ENCODE measurements at places on chromosomes 12 and 14.

DNA sequence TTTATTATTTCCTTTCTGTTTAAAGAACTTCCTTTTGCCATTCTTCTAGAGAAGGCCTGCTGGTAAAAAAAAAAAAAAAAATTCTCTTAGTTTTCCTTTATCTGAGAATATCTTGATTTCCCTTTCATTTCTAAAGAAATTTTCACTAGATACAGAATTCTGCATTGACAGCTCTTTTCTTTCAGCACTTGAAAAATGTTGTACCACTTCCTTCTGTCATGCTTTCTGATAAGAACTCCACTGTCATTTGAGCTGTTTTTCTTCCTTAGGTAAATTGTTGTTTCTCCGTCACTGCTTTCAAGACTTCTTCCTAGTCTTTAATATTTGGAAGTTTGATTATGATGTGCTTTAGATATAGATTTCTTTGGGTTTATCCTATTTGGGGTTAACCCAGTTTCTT, 113.6 kb upstream of the BTG1 start:
- no peak for DNase-seq

DNA sequence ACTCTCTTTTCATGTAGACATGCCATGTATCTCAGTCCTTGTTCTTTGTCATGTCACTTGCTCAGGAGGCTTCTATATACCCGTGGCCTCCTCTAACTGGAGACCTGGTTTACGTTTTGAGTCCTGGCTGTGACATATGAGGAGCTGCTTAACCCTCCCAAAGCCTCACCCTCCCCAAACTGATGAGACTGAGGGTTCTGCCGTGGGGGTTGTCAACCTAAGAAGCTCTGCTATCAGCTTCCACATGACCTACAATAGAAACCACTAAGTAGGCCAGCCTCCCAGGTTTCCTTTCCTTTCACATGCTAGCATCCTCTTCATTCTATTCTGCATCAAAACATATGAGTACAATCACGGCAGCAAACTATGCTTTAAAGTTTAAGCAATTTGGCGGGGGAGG, 76.8 kb upstream of the WSCD2 start:
- no peak for DNase-seq

GRCh38 chr12:89575374-89575773, 49.5 kb upstream of the POC1B start:
- no peak for DNase-seq

DNA sequence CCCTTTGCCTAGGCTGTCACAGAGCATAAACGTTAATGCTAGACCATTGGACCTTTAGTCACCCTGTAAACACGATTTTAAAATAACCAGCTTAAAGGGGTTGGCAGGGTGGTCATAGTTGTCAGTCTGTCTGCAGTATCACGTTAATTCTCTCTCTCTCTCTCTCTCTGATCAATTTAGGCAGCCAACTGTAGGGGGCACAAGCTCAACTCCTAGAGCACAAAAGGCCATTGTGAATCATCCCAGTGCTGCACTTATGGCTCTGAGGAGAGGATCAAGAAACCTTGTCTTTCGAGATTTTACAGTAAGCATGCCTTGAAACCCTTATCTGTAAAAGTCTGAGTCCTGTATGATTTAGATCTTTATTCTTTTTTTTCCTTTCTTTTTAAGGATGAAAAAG, 97.1 kb downstream of the SCAF11 start:
- no peak for DNase-seq

DNA sequence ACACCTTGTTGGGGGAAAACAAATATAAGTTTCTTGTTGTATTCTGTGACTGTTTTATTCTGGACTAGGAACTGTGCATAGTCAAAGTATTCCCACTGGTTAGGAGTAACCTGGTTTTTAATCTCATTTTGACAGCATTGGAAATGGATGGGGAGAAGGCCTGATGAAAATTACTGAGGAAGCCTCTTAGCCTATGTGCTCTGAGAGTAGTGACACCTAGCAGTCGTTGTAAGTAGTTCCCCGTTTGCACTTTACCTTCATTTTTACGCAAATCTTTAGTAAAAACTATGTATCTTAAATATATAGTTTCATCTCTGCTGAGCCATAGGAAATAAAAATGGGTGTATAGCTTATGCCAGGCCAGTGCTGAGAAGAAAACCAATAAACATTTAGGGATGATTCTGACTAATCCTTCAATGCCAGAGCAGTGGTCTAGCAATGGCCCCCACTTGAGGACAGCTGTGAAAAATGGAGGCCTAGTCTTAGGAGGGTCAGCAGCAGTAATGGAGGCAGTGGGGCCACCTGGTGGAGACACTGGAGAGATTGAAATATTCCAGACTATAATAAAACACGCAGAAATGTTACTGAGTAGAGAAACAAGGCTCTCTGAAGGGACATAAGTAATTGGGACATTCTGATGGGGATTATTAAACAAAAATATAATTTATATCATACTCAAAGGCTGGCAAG, 133.2 kb upstream of the NOVA1 start:
- peak; percentile 5 for DNase-seq

- DNase-seq = no peak
These were observed 99.8 kb upstream of the NRXN3 start for GRCh38 chr14:78070344-78070743.

- no peak for DNase-seq
These were observed 17.5 kb downstream of the PNMA1 start for GRCh38 chr14:73696466-73697400.
